ENCODE measurements at places on chromosomes 1 and 21. TPM values are rescaled to one million over a fixed set of nuclear protein-coding genes. Genes with fewer than 3 reads are reported as not detected.

The ELOA gene
- 14.7 TPM for total RNA-seq

The NBPF6 gene
- not detected for total RNA-seq

The NMNAT1 gene
- total RNA-seq: 9.1 TPM

The LCE6A gene
- not detected for total RNA-seq

The CD1B gene
- not detected for total RNA-seq

The TENT5C gene
- 0.16 TPM for total RNA-seq

The HPDL gene
- total RNA-seq: 1.5 TPM

The GNG4 gene
- 0.16 TPM for total RNA-seq

The NTNG1 gene
- total RNA-seq: 0.32 TPM

The MEX3A gene
- 12.2 TPM for total RNA-seq

The DCST1 gene
- total RNA-seq: not detected

The CNR2 gene
- not detected for total RNA-seq

The FALEC gene
- total RNA-seq: not detected

The TP73 gene
- total RNA-seq: under 0.01 TPM

The CDK18 gene
- total RNA-seq: 0.16 TPM

The TMEM9 gene
- 33.7 TPM for total RNA-seq

The UQCRHL gene
- 7.2 TPM for total RNA-seq

The PCBP3 gene
- 0.16 TPM for total RNA-seq

The HPCAL4 gene
- total RNA-seq: not detected

The TRIM63 gene
- total RNA-seq: under 0.01 TPM

The AK5 gene
- total RNA-seq: 61.4 TPM

The TPTE gene
- not detected for total RNA-seq

The PSMA5 gene
- 36.8 TPM for total RNA-seq

The DIO1 gene
- total RNA-seq: not detected

The MSH4 gene
- under 0.01 TPM for total RNA-seq

Data from bladder microvascular endothelial cell (primary cell).